ENCODE measurements at places on chromosomes 12 and 14.

GRCh38 chr12:81300454-81300853 lies 222.6 kb downstream of the ACSS3 start:
- no peak for DNase-seq

- DNase-seq: no peak
Measured at GRCh38 chr12:102167821-102168604, 29.6 kb downstream of the PMCH start.

DNA sequence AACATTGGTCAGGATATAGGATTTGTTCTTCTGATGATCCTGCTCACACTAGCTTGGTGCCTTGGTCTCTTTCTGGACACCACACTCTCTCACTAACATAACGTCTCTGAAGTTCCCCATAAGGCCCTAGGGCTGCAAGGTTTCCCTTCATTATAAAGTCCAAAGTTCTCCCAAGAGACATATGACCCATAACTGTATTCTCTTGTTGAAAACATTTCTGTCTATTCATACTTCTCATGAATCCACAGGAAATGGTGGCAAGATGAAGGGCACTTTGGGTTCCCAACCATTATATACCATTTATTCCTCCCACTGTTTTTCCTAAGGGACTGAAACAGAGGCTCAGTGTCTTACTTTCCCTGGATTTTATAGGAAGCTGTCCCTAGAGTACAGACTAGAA lies 37.1 kb upstream of the KITLG start:
- DNase-seq: no peak

GRCh38 chr12:80805106-80805505 lies 88.4 kb downstream of the MYF5 start:
- DNase-seq: no peak

- DNase-seq: no peak
Measured at GRCh38 chr12:32159925-32160324, 53.3 kb downstream of the BICD1 start.

DNA sequence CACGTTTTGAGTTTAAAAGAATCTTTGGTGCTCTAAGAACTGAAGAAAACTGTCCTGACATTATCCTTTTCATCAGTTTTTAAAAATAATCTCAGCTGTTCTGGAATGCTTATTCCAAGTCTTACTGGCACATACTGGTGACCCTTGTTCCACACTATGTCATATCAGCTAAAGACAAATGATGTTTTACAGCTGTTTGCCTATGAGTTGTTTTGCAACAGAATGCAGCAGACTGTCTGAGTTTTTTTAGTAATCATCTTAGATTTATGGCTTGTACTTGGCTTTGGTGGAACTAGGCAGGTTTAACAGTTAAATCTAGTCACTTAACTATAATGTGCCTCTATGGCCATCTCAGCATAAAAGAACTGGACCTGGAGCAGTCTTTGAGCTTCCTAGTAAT lies 91.6 kb upstream of the GRIN2B start:
- no peak for DNase-seq

DNA sequence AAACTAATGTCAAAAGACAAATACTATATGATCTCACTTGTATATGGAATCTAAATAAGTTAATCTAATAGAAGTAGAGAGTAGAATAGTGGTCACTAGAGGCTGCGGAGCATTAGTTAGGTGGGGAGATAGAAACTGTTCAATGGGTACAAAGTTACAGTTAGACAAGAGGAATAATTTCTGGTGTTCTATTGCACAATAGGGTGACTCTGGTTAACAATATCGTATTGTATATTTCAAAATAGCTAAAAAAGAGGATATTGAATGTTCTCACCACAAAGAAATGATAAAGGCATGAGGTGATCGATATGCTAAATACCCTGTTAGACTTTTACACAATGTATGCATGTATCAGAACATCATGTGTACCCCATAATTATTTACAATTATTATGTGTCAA lies 42.9 kb downstream of the IGF1 start:
- no peak for DNase-seq

- no peak for DNase-seq
Measured at GRCh38 chr12:68011882-68012207, 22.6 kb downstream of the IFNG-AS1 start.

DNA sequence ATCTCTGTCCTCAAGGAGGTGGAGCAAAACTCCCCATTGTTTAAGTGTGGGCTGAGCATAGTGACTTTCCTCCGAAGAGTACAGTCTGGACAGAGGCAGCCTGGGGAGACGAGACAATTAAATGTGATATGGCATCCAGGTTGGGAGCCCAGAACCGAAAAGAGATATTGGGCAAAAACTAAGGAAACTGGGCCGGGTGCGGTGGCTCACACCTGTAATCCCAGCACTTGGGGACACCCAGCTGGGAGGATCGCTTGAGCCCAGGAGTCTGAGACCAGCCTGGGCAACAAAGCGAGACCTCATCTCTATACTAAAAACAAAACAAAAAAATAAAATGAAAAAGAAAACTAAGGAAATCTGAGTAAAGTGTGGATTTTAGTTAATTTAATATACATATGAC lies 35.9 kb upstream of the JDP2 start:
- no peak for DNase-seq

GRCh38 chr14:21255385-21256101 lies 13.7 kb downstream of the HNRNPC start:
- DNase-seq: no peak

- no peak for DNase-seq
Measured at GRCh38 chr12:3757261-3757660, 4.4 kb upstream of the CRACR2A start.

DNA sequence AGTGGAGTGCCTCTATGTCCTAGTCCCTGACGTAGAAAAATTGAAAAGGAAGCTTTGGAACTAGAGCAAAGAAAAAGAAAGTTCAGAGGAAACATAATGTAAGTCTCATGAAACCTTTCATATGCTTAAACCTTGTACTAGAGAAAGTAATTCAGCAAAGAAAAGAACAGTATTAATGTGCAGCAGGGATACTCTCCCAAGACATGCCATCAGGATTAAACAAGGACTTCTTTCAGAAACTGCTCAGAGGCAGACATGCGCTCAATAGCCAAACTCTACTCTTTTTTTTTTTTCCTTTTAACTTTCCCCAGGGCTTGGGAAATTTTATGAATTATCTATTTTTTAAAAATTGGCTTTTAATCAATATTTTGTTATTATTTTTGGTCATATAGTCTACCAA lies 7.1 kb upstream of the ASB8 start:
- no peak for DNase-seq

DNA sequence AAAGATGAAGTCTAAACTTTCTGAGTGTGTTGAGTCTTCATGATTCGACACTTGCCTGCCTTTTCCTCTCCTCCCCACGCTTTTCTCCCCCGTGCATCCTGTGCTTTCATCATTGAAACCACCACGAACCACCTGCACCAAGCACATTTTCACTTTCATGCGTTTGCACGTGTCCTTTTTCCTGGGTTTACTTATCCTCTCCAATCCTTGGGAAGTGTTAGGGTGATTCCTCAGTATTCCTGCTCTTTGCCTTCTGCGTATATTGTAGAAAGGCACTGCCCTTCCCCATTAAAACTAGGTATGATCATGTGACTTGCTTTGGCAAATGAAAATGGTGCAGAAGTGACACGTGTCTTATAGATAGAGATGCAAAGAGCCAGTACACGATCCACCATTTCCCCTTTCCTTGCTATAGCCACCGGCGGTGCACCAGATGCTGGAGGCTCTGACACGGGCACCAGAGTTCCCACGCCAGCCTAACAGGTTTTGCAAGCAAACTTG lies 106.6 kb downstream of the BRMS1L start:
- peak; percentile 50 for DNase-seq

- DNase-seq: no peak
Measured at GRCh38 chr12:118350908-118351559, 21.7 kb downstream of the TAOK3 start.

DNA sequence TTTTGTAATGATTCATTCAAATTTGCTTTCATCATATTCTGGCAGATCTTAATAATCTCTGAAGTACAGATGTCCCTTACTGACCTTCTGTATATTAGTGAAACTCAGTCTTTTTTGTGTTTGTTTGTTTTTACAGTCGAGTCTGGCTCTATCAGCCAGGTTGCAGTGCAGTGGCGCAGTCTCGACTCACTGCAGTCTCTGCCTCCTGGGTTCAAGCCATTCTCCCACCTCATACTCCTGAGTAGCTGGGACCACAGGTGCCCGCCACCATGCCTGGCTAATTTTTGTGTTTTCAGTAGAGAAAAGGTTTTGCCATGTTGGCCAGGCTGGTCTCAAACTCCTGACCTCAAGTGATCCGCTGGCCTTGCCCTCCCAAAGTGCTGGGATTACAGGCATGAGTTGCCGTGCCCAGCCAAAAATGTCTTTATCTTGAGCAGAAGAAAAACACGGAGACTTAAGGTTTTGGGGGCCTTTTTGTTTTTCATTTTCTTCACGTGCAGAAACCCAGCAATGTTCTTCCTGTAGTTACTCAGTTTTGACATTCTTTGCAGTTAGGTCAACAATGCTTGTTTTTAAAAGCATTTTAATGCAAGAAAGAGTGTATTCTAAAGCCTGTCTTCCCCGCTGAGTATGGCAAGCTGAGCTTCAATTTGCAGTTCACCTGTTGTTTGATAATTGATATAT lies 79.5 kb downstream of the FAR2 start:
- no peak for DNase-seq

GRCh38 chr14:22422238-22422637 lies 166.8 kb downstream of the DAD1 start:
- DNase-seq: no peak

- no peak for DNase-seq
Measured at GRCh38 chr12:107229827-107230226, 136.5 kb upstream of the CRY1 start.

GRCh38 chr12:24919346-24920001 lies 29.4 kb downstream of the BCAT1 start:
- peak; percentile 53 for DNase-seq

DNA sequence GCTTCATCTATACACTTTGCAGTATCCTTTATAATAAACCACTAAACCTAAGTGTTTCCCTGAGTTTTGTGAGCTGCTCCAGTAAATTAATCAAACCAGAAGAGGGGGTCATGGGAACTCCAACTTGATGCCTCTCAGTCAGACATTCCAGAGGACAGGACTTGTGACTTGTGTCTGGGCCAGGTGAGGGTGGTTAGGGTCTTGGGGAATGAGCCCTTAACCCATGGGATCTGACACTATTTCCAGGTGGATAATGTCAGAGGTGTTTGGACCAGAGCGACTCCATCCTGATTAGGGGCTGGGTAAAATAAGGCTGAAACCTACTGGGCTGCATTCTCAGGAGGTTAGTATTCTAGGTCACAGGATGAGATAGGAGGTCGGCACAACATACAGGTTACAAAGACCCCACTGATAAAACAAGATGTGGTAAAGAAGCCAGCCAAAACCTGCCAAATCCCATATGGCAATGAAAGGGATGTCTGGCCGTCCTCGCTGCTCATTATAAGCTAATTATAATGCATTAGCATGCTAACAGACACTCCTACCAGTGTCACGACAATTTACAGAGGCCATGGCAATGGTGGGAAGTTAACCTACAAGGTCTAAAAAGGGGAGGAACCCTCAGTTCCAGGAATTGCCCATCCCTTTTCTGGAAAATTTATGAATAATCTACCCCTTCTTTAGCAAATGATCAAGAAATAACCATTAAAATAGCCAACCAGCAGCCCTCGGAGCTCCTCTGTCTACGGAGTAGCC lies 58.7 kb downstream of the BCAT1 start:
- no peak for DNase-seq

GRCh38 chr12:18808221-18808620 lies 70.3 kb downstream of the CAPZA3 start:
- DNase-seq: no peak

DNA sequence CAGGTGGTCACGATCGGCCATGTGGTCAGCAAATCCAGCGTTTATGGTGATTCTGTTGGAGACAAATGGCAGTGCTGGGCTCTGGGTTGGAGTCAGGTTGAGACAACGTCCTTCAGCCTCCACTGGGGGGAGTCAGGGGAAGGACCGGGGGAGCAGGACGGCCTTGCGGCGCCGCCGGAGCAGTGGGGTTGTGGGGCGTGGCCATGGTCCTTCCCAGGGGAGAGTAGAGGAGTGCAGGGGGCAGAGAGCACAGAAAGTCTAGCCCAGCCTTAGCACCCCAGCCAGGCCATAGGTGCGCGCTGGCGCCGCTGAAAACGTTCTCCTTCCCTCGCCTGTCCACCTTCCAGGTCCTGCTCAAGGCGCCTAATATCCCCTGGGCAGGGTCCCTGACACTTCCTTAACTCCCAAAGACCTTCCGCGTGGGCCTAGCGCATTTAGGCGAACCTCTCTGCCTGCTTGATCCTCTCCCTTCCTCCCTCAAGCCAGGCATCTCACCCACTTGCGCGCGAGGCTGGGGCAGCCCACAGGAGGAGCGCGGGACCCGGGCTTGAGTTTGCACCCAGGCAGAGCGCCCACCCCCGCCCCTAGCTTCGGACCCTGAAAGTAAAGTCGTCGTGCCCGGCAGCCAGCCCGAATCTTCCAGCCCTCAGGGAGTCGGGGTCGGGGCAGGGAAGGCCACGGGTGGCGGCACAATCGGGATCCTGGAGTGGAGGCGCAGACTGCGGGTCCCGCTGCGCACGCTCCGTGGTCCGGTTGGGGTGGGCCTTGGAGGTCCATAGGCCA lies 3.1 kb upstream of the KIF26A start:
- peak; percentile 46 for DNase-seq

- DNase-seq: no peak
Measured at GRCh38 chr12:53215497-53215896, 8.4 kb upstream of the ITGB7 start.

DNA sequence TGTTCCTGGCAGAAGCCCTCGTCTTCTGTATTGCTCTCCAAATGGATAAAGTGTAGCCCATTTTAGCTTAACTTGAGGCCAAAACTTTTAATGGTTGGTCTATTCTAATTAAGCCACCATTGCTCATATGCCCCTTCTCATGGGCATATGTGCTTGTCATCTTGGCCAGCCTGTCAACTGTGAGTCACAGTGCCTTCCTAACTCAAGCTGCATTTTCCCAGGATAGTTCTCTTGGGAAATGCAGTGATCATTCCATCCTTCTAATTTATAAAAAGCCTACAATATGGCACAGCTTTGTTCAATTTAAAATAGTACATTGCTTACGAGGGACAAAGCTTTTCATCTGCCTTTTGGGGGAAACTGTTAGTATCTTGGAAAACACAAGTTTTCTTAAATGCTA lies 6.6 kb downstream of the PTHLH start:
- DNase-seq: no peak

DNA sequence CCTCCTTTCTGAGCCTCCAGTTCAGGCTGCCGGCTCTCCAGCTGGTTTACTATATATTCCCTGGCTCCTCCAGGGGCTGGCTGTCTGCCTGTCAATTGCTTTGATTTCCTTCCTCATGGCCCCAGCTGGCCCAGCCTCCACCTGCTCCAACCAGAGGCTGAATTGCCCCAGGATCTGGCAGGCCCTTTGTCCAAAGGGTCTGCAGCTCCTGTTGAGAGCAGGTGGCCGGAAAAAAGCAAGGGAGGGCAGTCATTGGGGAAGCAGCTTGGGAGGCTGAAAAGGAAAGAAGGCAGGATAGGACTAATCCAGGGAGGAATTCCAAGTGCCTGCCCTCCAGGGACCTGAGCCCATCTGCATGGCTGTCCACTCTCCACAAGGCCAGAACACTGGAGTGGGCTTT lies 25.3 kb downstream of the PAH start:
- no peak for DNase-seq

All from activated naive CD8-positive, alpha-beta T cell treated with anti-CD3 and anti-CD28 coated beads for 36 hours (primary cell).